ENCODE measurements at places on chromosomes 13 and 19. TPM values are rescaled to one million over a fixed set of nuclear protein-coding genes. Genes with fewer than 3 reads are reported as not detected.

The CDX2 gene
- 12.5 TPM for total RNA-seq

The RNF225 gene
- 1.2 TPM for total RNA-seq

The KEAP1 gene
- 75.2 TPM for total RNA-seq

The TNFAIP8L1 gene
- total RNA-seq: 22.2 TPM

The C1QTNF9B gene
- not detected for total RNA-seq
